ENCODE measurements at places on chromosomes 2 and 18.

GRCh38 chr2:164039270-164039669 lies 303.5 kb upstream of the FIGN start:
- no peak for DNase-seq

DNA sequence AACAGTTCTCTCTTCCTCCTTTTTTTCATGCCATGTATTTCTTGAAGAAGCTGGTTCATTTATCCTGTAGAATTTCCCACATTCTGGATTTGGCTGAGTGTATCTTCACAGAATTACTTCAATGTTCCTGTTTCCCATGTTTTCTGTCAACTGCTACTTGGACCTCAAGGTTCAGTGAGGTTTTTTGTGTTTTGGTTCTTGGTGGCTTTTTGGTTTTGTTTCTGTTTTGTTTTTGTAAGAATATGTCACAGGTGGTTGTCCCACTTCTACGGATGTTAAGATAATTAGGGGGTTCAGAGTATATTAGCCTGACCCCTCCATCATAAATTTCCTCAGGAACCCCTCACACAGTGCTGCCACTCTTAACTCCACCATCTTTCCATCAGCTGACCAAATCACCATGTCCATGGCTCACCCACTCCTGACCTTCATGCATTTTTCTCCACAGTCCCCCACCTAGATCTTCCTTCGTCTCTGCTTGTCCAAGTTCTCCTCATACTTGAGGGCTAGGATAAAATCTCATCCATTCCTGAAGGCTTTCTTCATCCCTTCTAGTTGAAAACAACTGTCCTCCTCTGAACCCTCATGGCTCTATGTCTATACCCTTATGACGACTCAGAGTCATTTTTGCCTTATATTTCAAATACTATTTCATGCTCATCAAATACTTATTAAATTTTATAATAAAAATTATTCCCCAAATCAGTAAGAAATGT lies 40.4 kb downstream of the PLEKHM3 start:
- DNase-seq, result no peak

DNA sequence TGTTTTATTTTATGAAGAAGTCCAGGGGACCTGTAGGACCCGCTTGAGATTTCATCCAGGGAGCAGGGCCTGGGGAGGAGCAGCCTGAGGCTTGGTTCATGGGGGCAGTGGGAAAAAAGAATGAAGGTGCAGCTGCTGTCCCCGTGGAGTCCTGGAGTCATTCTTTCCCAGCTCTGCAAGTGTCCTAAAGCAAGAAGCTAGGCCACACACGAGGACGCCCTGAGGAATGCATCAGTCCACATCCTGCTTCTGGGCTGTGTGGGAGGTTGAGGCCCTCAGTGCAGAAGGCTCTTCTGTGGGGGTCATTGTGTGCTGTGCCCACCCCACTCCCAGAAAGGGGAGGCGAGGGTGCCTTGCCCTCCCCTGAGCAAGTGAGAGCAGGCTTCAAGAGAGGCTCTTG lies 179.9 kb upstream of the HS6ST1 start:
- DNase-seq, result peak; percentile 21

DNA sequence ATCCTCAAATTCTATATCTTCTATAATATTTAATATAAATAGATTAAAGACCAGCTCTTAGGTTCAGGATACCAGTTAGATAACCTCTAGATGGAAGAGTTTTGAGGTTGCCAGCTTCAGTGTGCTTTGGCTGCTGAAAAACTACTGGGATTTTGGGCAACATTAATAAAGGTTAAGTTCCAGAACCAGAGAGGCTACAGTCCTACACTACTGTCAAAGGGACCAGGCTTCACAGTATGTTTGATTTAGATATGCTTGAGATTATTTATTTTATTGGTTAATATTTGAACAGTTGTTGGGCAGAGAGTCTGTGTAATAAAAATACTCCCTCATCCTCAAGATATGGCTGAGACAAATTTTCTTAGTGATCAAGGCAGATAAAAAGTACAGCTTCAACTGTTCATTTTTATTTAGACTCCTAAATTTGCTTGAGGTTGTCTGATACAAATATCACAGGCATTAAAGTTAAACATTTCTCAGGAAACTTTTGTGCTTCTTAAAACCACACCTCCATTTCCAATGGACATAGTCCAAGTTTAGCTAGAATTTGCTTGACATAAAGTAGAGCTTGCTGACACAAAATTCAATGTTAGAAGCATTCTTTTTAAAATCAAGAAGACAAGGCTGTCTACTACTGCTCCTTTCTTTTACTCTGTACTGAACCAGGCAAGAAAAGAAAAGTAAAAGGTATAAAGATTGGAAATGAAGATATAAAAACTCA lies 19.7 kb upstream of the TMEM17 start:
- no peak for DNase-seq

DNA sequence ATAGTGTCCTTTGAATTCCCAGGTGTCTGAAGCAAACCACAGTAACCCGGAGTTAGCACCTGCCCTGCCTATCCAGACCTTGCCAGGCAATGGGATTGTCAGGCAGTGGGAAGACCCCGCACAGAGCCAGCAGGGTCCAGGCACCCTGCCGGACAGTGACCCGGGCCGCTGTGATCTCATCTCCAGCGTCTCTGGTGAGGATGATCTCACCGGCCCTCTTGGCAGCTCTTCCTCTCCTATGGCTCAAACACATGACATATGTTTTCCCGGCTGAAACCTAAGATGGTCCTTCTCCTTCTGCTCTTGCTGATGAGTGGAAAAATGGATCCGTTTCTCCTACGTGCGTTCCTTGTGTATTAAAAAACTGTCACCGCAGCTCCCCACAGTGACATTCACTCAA lies 75.1 kb downstream of the ACOXL start:
- peak; percentile 8 for DNase-seq

- DNase-seq, result no peak
These were observed 26.3 kb downstream of the PAX3 start for GRCh38 chr2:222272446-222273015.

DNA sequence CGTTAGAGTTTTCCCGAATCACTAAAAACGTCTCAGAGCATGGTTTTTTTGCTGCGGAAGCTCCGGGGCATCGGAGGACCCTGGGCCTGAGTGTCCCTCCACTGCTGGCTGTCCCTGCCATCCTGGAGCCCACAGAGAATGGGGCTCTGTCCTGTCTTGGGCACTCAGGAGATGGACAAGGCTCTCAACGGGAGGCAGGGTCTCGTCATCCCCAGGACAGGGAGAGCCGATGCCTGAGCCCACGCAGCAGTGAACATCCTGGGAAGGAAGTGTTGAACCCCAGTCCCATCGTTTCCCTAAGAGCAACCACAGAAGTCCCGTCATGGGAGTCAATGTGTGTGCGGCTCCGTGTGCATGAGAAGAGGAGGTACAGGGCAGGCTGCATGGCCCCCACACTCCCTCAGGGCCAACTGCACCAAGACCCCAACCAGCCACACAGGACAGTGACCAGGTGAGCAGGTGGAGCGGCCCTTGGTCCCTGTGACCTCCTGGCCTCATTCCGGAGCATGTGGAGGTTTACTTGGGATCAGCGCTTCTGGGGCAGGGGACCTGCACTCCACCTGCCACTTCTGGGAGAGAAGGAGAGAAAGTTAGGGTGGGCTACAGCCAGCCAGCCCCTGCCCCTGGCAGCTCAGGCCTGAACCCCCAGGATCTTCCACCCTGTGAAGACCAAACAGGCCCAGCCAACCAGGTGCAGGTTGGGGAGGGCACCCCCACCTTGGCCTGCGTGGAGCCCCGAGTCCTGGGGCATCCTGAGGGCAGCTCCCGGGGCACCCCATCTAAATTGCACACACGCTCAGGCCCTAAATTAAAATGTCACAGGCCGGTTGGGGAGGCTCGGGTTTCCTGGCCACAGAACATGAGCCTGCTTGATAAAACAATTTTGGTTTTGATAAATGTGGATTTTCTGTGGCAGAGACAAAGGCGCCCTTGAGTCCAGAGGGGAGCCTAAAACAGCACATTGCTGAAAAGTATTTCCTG lies 3.1 kb upstream of the SNED1 start:
- DNase-seq, result no peak

GRCh38 chr2:134819334-134819733 lies 19.1 kb upstream of the ACMSD start:
- DNase-seq, result peak; percentile 70

DNA sequence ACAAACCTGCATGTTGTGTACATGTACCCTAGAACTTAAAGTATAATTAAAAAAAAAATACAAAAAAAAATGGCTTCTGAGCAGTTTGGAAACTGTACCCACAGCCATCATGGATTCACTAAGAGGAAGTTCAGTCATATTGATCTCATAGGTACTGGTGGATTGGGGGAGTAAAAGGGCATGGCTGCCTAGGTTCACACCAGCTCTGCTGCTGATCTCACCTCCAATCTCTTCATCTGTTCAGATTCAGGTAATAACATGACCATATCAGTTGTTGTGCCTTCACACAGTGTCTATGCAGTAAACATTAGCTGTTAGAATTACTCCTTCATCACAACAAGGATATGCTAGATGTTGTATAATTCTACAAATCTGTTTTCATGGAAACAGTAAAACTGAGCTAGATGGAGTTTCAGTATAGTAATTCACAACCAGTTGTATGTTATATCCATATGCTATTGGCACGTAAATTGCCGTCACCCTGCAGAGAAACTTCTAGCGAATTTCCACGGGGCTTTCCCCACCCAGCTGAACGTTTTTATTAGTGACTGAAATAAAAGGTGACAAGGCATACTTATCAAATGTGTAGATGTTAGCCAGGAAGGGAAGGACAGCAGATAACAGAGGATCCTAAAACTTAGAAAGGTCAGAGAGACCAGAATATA lies 59.3 kb upstream of the ITM2C start:
- DNase-seq, result no peak

DNA sequence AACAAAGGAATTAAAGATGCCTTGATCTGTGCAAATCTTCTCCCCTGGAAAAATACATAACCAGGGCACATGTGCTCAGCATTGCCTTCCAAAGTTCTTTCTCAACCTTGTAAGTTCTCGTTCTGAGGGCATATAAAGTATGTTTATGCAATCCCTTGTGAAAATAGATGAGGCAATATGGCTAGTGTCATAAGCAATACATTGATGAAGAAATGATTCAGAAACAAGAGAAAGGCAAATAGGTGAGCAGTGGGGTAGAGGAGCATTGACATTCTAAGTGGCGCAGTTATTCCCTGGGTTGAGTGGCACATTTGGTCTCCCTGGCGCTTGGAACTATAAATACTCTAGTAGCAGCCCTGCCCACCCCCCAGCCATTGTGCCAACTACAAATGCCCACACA lies 57.4 kb upstream of the PGAP1 start:
- peak; percentile 23 for DNase-seq

DNA sequence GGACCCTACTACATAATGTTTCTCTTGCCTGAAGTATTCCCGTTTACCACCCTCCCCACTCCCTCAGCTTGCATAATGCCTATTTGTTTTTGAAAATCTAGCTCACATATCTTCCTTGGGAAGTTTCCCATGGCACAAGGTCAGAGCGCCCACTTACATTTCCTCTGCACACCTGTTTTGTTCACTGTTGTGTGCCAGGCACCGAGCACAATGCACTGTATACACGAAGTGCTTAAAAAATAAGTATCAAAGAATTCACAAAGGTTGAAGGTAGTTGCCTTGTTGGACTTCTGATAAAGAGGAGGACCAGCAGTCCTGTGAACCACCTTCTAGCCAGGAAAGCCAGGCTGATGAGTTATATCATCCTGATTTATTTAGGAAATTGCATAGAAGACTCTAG lies 16.8 kb upstream of the RHOB start:
- no peak for DNase-seq

GRCh38 chr2:73776381-73776780 lies 3.5 kb downstream of the DUSP11 start:
- DNase-seq, result peak; percentile 58

- DNase-seq, result no peak
These were observed 131.9 kb downstream of the TGIF1 start for GRCh38 chr18:3581890-3582289.

GRCh38 chr18:74282755-74283554 lies 8.8 kb downstream of the CYB5A start:
- DNase-seq, result no peak

GRCh38 chr2:42050010-42050702 lies 2.3 kb downstream of the PKDCC start:
- DNase-seq, result no peak

DNA sequence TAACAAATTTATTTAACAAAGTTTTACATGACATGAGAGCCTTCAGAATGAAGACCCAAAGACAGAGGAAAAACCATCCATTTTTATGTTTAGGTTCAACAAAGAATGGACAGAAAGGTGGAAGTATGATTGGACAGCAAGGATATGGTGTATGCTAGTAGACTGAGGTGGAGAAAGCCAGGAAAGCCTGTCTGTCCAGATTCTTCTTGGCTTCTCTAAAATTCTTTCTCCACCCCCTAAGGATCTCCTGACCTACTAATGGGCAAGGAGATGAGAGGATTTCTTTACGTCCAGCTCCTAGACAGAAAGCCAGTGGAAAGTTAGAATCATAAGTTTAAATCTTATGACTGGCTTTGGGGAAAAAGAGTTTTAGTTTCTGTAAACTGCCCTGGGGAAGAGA lies 3.0 kb downstream of the ATIC start:
- no peak for DNase-seq

DNA sequence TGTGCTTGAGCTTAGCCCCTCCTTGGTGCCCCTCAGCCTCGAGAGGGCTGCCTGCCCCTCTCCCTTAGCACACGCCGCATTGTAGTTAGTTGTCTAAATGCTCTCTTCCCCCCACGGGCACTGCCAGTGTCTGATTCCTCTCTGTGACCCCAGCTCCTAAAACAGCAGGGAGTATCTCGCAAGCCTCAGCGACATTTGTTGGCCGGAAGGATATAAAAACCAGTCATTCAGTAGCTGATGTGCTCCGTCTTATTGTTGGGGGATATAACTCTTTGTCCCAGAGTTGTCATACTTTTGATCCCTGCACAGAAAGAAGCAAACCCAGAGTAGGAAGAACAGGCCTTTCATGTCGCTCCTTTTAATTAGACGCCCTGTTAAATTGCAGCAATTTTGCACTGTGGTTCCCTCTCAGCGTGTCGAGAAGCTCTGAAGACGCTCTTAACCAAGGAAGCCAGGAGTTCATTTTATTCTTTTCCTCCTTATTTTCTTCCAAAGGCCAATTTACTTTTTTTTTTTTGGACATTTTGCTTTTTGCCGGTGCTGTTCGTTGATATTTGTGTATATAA lies 201.8 kb downstream of the KLHL29 start:
- no peak for DNase-seq

GRCh38 chr2:149692961-149693396 lies 105.4 kb upstream of the MMADHC start:
- peak; percentile 77 for DNase-seq

- peak; percentile 3 for DNase-seq
These were observed 1224.8 kb downstream of the SUCLG1 start for GRCh38 chr2:83234246-83234645.

- DNase-seq, result peak; percentile 82
These were observed 1.4 kb downstream of the PSME4 start for GRCh38 chr2:53969285-53969967.

DNA sequence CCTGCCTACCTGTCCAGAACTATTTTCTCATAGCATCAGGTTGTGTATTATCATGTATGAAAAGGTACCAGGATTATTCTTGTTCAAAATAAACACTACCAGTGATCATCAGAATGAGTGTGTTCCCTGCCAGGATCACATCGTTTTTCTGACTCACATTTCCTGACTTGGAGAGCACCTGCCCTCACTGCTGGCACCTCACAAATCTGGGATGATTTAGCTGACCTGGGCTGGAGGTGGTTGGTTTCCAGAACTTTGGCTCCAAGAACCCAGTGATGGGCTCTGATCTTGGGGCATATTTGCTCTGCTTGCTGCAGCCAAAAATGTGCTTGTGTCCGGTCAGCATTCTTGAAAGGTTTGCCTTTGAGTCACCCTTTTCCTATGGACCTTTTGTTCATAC lies 836.3 kb upstream of the ACVR2A start:
- DNase-seq, result no peak

- peak; percentile 4 for DNase-seq
These were observed 41.3 kb upstream of the GBX2 start for GRCh38 chr2:236209535-236209934.
